ENCODE measurements at places on chromosomes 3 and 15.

GRCh38 chr3:38646630-38647029, 2.9 kb downstream of the SCN5A start:
- H3K36me3 ChIP-seq = no peaks in the 10 kb centered on the region
- no peak overlapping the region for H3K4me3 ChIP-seq
- DNase-seq = peak; percentile 45
- no peak overlapping the region for H3K27ac ChIP-seq
- peaks cover 6% of the 10 kb centered on the region for H3K27me3 ChIP-seq
- no peaks in the 10 kb centered on the region for H3K4me1 ChIP-seq

- H3K4me1 ChIP-seq = no peaks in the 10 kb centered on the region
- no peaks in the 10 kb centered on the region for H3K36me3 ChIP-seq
- H3K4me3 ChIP-seq = no peak overlapping the region
- no peak overlapping the region for H3K27ac ChIP-seq
- H3K27me3 ChIP-seq = peaks cover 2% of the 10 kb centered on the region
Measured at GRCh38 chr3:177466074-177466473, 268.8 kb upstream of the TBL1XR1 start.

GRCh38 chr3:30435861-30436331, 170.5 kb upstream of the TGFBR2 start:
- H3K27me3 ChIP-seq = no peaks in the 10 kb centered on the region
- no peaks in the 10 kb centered on the region for H3K4me1 ChIP-seq
- no peak overlapping the region for H3K27ac ChIP-seq
- H3K36me3 ChIP-seq = no peaks in the 10 kb centered on the region

- no peaks in the 10 kb centered on the region for H3K4me1 ChIP-seq
- no peak overlapping the region for H3K27ac ChIP-seq
- H3K4me3 ChIP-seq = no peak overlapping the region
- H3K27me3 ChIP-seq = no peaks in the 10 kb centered on the region
- no peaks in the 10 kb centered on the region for H3K36me3 ChIP-seq
Measured at GRCh38 chr3:159280386-159281191, 478.7 kb downstream of the MFSD1 start.

DNA sequence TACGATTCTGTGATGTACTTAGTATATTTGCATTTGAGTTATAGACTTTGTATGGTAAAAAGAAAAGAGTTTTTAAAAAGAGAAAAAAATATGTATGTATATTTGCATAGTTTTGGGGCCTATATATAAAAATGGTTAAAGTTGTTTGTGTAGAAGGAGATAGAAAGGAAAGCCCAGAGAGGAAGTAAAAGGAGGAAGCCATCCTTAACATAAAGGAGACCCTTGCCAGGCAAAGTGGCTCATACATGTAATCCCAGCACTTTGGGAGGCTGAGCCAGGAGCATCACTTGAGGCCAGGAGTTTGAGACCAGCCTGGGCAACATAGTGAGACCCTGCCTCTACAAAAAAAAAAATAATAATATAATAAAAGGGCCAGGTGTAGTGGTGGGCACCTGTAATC, 8.4 kb downstream of the SNAP23 start:
- peaks cover 26% of the 10 kb centered on the region for H3K4me1 ChIP-seq
- no peaks in the 10 kb centered on the region for H3K36me3 ChIP-seq
- H3K4me3 ChIP-seq = no peak overlapping the region
- no peak overlapping the region for H3K27ac ChIP-seq

GRCh38 chr3:123660141-123660675, 75.4 kb upstream of the HACD2 start:
- DNase-seq = no peak
- peaks cover 3% of the 10 kb centered on the region for H3K36me3 ChIP-seq
- H3K4me1 ChIP-seq = peaks cover 9% of the 10 kb centered on the region
- H3K27me3 ChIP-seq = peaks cover 5% of the 10 kb centered on the region
- H3K4me3 ChIP-seq = no peak overlapping the region
- H3K27ac ChIP-seq = no peak overlapping the region

DNA sequence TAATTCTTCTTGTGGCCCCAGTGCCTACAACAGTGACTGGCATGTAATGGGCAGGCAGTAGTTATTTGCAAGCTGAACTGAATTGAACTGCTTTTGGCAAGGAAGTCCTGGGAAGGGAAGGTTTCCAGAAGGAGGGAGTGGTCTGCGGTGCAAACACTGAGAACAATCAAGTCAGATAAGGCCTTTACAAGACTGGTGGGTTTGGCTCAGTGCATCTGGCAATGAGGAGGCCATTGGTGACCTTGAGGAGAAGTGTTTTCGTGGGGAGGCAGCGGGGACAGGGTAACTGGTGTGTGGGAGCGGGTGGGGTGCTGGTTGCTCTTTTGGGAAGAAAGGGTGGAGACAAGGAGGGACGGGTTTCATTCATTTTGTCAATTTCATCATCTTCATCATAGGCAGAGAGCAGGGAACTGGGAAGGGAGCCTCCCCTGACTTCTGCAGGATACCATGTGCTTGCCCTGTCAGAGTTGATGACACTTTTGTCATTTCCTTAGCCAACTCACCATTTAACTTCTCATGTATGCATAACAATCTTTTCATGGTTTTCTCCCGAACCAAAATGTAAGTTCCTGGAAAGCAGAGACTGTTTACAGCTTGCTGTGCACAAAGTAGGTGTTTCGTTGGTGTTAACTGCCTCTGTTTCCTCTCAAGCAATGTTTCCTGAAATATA, 8.4 kb upstream of the EHD4 start:
- DNase-seq = no peak
- H3K4me3 ChIP-seq = peak overlapping the region; percentile 10
- H3K36me3 ChIP-seq = no peaks in the 10 kb centered on the region
- H3K27ac ChIP-seq = no peak overlapping the region
- peaks cover 2% of the 10 kb centered on the region for H3K27me3 ChIP-seq

GRCh38 chr3:159832024-159832423, 156.6 kb upstream of the IL12A start:
- H3K27me3 ChIP-seq = no peaks in the 10 kb centered on the region
- H3K36me3 ChIP-seq = no peaks in the 10 kb centered on the region
- no peak for DNase-seq

GRCh38 chr3:123870033-123870432, 14.1 kb downstream of the MYLK start:
- no peak overlapping the region for H3K27ac ChIP-seq
- DNase-seq = no peak
- H3K4me3 ChIP-seq = no peak overlapping the region
- no peaks in the 10 kb centered on the region for H3K27me3 ChIP-seq
- H3K36me3 ChIP-seq = peaks cover 4% of the 10 kb centered on the region

DNA sequence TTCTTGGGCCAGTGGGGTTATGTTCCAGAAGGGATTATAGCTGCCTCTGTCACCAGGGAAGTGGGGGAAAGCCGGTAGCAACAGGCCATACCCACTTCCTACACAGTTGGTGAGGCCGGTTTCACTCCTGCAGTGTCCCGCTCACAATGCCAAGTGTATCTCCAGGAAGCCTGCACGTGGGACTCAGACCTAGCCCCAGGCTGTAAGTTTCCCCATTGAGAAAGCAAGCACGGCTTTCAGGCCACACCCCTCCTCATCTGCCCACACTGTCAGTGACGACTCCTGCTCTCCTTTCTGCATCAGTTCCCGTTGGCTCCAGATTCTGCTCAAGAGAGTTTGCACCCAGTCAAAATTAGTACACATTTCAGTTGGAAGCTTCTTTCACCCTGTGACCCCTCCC, 51.6 kb upstream of the CPOX start:
- H3K27ac ChIP-seq = no peak overlapping the region
- H3K4me3 ChIP-seq = no peak overlapping the region
- no peaks in the 10 kb centered on the region for H3K36me3 ChIP-seq

- H3K4me3 ChIP-seq = no peak overlapping the region
- peaks cover 6% of the 10 kb centered on the region for H3K36me3 ChIP-seq
- no peaks in the 10 kb centered on the region for H3K27me3 ChIP-seq
Measured at GRCh38 chr3:110296885-110297284, 774.7 kb upstream of the NECTIN3 start.

- peaks cover 3% of the 10 kb centered on the region for H3K4me1 ChIP-seq
- H3K36me3 ChIP-seq = no peaks in the 10 kb centered on the region
- H3K4me3 ChIP-seq = no peak overlapping the region
Measured at GRCh38 chr3:122880624-122881023, 85.8 kb downstream of the SLC49A4 start.

DNA sequence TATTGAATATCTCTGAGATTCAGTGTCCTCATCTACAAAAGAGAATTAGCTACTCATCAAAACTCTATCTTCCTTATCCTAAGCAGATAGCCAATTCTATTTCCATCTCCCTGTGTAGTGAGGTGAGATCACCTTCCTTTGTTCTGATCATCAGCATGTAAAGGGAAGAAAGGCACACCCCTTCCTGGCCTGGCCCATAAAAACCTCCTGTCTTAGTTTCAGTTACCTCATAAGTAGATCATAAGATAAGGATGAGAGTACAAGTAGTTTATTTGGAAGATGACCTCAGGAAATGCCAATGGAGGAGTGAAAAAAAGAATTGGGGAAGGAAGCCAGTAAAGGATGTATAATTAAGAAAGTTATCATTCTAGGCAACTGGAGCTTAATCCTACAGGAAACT, 114.5 kb upstream of the GADL1 start:
- peaks cover 15% of the 10 kb centered on the region for H3K4me1 ChIP-seq
- no peak overlapping the region for H3K27ac ChIP-seq
- no peak overlapping the region for H3K4me3 ChIP-seq
- DNase-seq = no peak

DNA sequence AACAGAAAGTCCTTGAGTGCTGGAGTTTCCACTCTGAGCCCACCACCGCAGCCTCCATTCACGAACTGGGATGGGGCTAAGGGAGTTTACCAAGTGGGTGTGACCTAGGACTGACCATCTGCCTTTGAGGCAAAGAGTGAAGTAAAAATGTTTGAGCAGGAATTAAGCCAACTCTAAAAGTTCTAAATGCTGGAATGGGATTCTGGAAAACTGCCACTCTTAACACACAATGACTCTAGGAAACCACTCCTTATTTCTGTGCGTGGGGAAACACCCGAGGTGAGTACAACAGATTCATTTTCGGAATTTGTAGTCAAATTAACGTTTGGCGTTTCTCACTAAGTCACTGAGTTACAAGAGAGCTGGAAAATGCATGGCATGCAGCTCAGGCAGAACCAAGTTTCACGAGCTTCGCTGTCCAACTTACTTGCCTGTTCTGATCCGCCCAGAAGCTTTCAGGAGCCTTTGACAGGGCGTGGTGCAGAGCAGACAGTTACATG, 31.6 kb downstream of the ISL2 start:
- no peak overlapping the region for H3K27ac ChIP-seq
- H3K4me3 ChIP-seq = no peak overlapping the region
- H3K36me3 ChIP-seq = no peaks in the 10 kb centered on the region
- no peak for DNase-seq
- H3K4me1 ChIP-seq = no peaks in the 10 kb centered on the region

- no peak for DNase-seq
- H3K27me3 ChIP-seq = peaks cover 1% of the 10 kb centered on the region
- H3K4me1 ChIP-seq = peaks cover 18% of the 10 kb centered on the region
- H3K27ac ChIP-seq = no peak overlapping the region
Measured at GRCh38 chr3:114327665-114328064, 33.8 kb downstream of the TIGIT start.

DNA sequence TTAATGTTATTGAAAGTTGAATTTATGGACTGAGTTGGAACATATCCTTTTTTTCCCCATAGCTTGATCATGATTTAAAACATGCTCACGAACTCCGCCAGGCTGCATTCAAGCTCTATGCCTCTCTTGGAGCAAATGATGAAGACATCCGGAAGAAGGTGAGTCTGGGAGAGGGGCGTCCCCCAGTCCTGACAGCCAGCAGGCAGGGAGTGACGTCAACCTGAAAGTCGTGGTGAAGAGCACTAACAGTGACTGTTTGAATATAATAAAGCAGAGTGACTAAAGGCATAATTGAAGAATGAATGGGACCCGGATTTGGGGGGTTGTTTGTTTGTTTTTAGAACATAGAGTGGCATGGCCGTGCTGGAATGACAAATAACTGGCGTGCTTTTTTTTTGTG, 57.9 kb downstream of the ARMC8 start:
- no peak for DNase-seq
- no peaks in the 10 kb centered on the region for H3K36me3 ChIP-seq
- H3K27me3 ChIP-seq = no peaks in the 10 kb centered on the region
- H3K4me1 ChIP-seq = no peaks in the 10 kb centered on the region
- H3K4me3 ChIP-seq = no peak overlapping the region
- H3K27ac ChIP-seq = no peak overlapping the region

- H3K27me3 ChIP-seq = no peaks in the 10 kb centered on the region
- no peak for DNase-seq
- H3K4me1 ChIP-seq = peaks cover 5% of the 10 kb centered on the region
- no peak overlapping the region for H3K27ac ChIP-seq
- H3K4me3 ChIP-seq = no peak overlapping the region
Measured at GRCh38 chr3:127990461-127990860, 61.8 kb upstream of the SEC61A1 start.

- no peaks in the 10 kb centered on the region for H3K36me3 ChIP-seq
- no peak for DNase-seq
- no peak overlapping the region for H3K4me3 ChIP-seq
Measured at GRCh38 chr15:100521907-100522306, 6.8 kb downstream of the CERS3 start.

GRCh38 chr15:64131547-64131946, 20.0 kb upstream of the SNX22 start:
- no peak overlapping the region for H3K27ac ChIP-seq
- DNase-seq = no peak

- no peak overlapping the region for H3K4me3 ChIP-seq
- H3K27me3 ChIP-seq = peaks cover 1% of the 10 kb centered on the region
- peaks cover 3% of the 10 kb centered on the region for H3K4me1 ChIP-seq
Measured at GRCh38 chr3:25335356-25335755, 92.7 kb upstream of the RARB start.

- peak; percentile 93 for DNase-seq
- no peak overlapping the region for H3K27ac ChIP-seq
- H3K27me3 ChIP-seq = peaks cover 13% of the 10 kb centered on the region
- no peaks in the 10 kb centered on the region for H3K36me3 ChIP-seq
- H3K4me1 ChIP-seq = peaks cover 8% of the 10 kb centered on the region
Measured at GRCh38 chr3:96813134-96813819, 1.1 kb upstream of the EPHA6 start.

DNA sequence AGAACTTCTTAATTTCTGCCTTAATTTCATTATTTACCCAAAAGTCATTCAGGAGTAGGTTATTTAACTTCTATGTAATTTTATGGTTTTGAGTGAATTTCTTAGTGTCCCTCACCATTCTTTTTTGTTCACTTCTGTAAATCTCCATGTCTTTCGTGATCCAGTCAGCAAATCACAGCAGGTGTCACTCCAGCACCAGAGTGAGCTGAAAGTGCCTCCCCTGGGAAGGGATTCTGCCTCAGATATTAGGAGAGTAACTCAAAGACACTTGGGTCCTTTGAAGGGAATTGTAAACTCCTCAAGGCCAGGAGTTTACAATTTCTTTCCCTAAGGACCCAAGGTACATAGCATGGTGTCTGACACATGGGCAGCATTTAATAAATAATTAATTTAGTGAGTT, 207.6 kb upstream of the AZI2 start:
- H3K4me3 ChIP-seq = no peak overlapping the region
- no peak overlapping the region for H3K27ac ChIP-seq
- DNase-seq = no peak
- no peaks in the 10 kb centered on the region for H3K4me1 ChIP-seq
- H3K27me3 ChIP-seq = peaks cover 2% of the 10 kb centered on the region
- H3K36me3 ChIP-seq = no peaks in the 10 kb centered on the region

- peaks cover 2% of the 10 kb centered on the region for H3K27me3 ChIP-seq
- no peaks in the 10 kb centered on the region for H3K36me3 ChIP-seq
Measured at GRCh38 chr15:59420986-59421618, 16.9 kb upstream of the FAM81A start.
